ENCODE measurements at places on chromosomes 4 and X.

DNA sequence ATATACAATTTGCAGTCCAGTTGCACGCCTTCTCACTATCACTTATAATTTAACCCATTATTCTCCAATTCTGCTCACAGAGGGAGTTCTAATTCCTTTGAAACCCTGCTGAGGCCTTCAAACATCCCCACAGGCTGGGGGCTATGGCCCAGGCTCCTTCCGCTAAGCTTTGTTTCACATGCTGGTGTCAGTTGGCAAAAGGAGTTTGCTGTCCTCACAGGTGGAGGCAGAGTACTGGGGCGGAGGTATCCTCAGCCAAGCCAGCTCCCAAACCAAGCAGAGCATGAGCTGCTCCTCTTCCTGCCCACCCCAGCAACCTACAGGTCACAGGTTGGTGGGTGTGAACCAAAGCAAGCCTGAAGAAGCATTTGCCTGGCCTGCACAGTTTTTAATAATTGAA, 21.5 kb downstream of the BTC start:
- no peak for DNase-seq

GRCh38 chr4:186081202-186081807, 12.3 kb downstream of the TLR3 start:
- DNase-seq: no peak

DNA sequence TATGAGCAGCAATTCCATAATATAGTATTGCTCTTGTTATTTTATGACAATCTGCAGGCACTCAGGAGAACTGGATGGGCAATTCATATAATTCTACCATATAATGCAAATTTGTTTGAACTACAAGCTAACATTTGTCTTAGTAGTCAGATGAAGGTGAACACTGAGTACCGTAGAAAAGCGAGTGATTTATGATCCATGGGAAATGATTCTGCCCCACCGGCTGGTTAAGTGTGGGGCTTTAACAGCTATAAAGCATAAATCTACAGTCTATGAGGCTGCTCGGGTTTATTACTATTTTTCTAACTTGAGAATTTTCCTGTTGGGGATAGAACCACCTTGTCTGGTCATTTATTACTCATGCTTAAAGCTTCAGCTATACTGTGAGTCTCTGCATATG, 275.5 kb downstream of the PCDH10 start:
- DNase-seq: no peak

DNA sequence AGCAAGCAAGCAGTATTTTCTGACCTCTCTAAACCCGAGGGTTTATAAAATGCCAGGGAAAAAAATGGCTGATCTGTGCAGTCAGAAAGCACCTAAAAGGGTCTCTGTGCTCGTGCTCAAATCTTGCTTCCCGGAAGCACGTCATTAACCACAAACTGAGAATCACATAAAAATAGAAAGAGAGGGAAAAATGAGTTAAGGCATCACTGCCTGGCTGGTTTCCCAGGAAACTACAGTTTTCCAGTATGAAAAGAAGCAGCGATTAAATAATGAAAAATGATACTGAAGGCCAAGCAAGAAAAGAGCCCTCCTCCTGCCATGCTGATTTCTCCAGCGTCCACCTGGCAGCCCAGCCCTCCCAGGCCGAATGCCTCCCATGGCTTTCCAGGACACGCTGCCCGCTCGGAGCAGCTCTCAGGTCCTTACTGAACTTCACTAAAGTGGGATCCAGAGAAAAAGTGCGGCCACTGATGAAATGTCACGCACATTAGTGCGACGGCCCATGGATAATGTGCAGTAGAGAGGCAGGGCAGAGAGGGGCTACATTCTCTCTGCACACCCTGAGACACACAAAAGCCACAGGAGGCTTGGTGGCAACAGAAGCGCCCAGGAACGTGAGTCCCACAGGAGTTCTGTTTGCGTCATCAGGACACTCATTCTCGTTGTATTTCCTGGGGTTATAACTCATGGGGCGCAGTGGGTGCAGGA, 80.4 kb downstream of the WFS1 start:
- DNase-seq: no peak

DNA sequence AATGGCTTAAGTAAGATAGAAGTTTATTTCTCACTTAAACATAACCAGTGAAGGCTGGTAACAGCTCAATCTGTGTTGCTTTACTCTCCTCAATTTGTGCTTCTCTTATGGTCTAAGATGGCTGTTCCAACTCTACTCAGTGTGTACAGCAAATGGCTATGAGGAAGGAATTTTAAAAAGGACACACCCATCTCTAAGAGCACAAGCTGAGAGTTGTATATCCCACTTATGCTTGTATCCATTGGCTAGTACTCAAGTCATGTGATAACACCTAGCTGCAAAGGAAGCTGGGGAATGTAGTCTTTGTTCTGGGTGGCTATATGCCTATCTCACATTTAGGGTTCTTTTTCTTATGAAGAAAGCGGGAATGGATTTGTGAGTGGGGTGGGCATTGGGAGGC, 63.3 kb downstream of the GPAT3 start:
- no peak for DNase-seq

DNA sequence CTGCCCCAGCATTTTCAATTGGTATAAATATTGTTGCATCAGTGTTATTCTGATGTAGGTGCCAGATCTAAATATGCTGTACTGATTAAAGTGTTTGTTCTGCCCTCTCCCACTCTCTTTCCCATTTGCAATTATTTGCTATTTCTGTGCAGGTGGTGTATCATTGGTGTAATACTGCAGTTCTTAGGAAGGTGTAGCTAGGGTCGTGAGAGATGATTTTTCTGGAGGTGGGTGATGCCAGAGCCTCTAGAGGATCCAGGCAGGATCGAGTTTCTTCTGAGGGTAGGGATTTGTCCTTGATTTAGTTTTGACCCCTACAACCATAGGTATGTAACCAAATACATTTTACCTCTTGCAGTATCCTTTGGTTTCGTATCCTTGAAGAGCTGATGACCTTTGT, 1.9 kb downstream of the SMAD1 start:
- no peak for DNase-seq

- no peak for DNase-seq
Measured at GRCh38 chrX:134821370-134821769, 163.1 kb upstream of the PLAC1 start.

- no peak for DNase-seq
Measured at GRCh38 chrX:45300638-45301037, 100.0 kb upstream of the DIPK2B start.

GRCh38 chr4:32472918-32473317, 1752.7 kb downstream of the PCDH7 start:
- no peak for DNase-seq

GRCh38 chr4:113260688-113261087, 211.2 kb downstream of the ANK2 start:
- DNase-seq: no peak

DNA sequence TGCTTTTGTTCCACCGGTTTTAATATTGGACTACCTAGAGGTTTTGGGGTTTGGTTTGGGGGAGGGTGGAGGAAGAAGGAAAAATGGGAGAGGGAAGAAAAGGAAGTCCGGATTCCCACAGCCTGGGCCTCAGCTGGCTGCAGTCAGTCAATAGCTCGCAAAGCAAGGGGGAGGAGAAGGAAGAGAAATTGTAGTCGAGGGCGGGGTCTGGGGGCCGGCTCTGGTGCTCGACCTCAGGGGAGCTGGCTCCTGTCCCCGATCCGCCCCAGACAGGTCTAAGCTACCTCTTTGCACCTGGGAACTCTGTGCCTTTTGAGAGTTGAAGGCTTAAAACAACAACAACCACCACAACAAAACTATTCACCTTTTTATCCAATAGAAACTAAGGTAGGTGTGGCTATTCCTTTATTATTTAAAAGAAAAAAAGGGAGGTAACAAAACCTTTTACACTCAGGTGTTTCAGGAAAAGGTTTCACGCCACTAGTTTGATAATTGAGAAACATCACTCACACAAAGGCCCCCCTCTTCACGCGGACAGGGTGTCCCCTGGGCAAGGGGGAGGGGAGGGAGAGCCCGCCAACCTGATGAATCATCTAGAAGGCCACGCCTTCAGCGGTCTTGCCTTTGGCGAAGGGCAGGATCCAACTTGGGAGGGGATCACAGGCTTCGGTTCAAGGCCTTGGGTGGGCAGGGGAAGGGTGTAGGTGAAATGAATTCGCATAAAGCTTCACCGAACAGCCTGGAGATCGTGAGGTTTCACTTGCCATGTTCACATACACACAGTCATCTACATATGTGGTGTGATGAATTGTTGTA, 1.6 kb upstream of the LNX1 start:
- no peak for DNase-seq

DNA sequence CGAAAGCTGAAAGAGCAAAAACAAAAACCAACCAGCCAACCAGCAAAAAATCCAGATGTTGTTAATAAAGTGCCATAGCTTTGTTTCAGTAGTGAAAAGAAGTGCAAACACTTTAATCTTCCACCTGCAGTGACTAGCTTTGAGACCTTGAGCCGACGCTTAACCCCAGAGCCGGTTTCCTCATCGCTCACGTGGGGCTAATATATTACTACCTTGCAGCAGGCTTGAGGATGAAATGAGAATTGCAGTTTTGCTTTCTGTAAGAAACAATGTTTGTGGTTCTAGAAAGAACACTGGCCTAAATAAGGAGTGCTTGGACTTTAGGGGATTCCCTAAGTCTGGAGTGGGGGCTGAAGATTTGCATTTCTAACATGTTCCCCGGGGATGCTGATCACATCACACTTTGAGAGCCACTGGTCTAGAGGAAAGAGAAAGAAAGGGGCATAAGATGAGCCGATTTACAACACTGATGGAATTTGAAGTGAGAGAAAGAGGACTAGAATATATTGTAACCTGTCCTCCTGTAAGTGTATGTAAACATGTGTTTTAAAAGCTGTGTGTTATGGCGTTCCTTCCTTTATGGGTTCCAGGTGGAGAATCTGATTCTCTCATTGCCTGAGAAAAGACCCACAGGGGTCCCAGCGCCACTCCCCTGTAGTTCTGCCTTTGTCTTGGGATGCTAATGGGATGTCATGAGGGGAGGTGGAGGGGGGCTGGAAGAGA, 1.4 kb downstream of the FGF2 start:
- DNase-seq: no peak

GRCh38 chr4:185335579-185335978, 60.1 kb downstream of the LRP2BP start:
- DNase-seq: no peak

DNA sequence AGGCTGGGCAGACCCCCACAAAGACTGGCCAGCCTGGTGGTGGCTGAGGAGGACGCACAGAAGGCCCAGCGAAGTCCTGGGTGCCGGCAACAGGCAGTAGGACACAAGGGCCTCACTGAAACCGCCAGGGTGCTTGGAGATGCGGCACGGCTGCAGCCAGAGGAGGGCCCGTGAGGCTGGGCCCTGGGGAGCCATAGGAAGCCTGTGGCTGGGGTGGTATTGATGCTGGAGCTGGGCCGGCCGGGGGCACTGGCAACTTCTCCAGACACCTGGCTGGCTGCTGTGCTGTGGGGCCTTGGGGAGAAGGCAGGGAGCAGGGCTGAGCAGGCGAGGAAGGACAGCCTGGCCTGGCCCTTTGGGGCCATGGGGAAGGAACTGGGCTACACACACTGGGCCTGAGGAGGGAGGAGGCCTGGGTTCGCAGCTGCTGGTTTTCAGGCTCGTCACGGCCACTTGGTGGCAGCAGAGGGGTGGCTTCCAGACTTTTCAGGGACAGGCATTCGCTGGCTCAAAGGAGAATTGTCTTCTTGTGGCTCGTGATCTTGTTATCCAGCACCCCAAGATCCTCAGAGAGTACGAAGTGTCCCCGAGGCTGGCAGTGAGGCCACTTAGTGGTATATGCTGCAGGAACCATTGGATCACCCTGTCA, 37.2 kb downstream of the ATP2B3 start:
- peak; percentile 47 for DNase-seq

DNA sequence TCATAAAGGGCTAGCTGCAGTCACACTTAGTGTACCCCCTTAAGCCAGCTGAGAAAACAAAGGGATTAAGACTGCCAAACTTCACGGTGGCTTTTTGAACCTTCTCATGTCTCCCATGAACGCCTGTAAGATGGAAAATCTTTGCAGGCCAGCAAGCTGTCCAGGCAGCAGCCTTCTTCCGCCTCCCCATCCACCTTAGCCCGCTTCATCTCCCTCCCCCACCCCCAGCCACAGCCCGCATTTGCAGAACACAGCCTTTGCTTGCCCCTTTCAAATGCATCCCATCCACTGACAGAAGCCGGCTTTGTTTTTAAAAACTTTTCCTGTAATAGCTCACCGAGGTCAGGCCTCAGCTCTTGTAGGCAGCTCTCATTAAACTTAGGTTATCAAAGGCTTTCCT, 113.8 kb upstream of the FAM9B start:
- no peak for DNase-seq

DNA sequence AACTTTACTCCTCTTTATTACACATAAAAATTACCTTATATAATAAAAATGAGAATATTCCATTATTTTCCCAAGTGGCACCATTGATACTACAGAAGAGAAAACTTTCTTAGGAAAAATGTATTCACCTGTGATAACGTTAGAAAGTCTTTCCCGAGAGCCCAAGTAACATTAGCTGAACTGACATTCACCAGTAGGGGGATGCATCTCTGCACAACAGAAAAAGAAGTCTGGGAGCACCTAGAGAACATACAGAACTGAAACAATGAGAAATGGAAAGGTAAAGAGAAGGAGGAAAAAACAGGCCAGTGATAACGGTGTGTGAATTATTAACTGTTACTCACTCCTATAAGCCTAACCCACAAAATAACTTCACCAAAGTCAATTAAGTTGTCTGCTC, 423.3 kb downstream of the CENPC start:
- no peak for DNase-seq

GRCh38 chr4:42078184-42078801, 74.2 kb downstream of the BEND4 start:
- no peak for DNase-seq

- DNase-seq: no peak
Measured at GRCh38 chr4:875818-876423, 50.0 kb upstream of the CPLX1 start.

DNA sequence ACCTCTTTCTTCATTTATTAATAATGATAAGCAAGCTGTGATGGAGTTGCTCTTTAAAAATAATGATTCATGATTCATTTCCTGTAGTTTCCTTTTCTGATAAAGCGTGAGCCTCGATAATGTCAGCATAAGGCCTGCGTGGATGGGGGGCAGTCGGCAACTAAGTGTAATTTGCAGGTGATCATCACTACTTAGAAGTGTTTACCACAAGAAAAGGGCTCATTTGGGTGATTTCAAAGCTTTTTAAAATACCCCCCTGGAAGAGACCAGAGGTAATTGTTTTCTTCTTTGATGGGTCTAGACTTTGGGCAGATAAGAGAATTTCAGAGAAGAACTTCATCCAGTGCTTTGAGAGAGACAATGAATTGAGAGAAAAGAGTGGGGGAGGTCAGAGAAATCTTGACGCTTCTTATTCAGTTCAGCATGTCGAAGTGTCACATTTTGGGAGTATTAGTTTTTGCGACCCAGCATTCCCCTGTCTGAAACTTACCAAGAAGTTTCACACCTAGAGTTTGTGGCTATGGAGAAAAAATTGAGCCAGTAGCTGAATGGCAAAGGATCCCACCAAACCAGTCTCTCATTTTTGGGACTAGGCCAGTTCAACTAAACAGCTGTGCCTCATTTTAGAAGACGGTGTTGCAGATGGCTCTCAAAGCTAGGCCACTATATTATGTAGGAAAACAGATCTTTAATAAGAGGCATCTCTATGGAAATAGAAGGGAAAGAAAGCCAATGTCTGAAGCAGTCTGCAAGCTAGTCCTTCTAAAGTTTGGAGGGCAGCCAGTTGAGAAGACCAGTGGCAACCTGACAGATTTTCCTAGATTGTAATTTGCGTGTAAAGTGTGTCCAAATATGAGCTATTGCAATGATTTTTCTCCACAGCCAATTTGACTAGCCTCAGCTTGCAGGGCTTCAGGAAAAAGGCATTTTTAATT, 171.0 kb upstream of the PPP1R2C start:
- DNase-seq: no peak

GRCh38 chr4:186666252-186666651, 57.4 kb downstream of the FAT1 start:
- DNase-seq: no peak

- no peak for DNase-seq
Measured at GRCh38 chr4:178808106-178808505, 1365.9 kb upstream of the AGA start.

Measured in stimulated activated CD4-positive, alpha-beta T cell treated with anti-CD3 and anti-CD28 coated beads, Interleukin-15, amount 100 ng/mL, for 1 hour (primary cell).